Mesenteric fat pad (tissue), 1 donor: ENCODE measurements at places on chromosomes 3 and 15.

- peak; percentile 87 for DNase-seq
Measured at GRCh38 chr15:66848686-66849392, 146.8 kb downstream of the SMAD6 start.

GRCh38 chr15:75651810-75652543 lies 4.3 kb downstream of the SNX33 start:
- DNase-seq: no peak

DNA sequence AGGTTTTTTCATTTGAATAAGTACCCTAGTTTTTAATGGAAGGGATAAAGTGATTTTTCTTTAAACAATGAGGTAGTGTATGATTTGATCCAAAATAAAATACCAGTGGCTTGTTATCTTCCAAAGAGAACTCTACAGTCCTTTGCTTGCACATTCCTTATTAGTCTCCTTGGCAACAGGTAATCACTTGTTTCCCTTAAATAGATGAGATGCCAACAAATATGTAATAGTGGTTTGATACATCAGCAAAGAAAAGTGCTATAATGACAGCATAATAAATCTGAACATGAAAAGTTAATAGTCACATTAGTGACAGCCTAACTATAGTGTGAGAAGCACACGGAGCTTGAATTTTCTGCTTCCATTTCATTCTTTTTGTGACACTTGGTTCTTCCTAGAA lies 360.2 kb downstream of the ZNF385D start:
- no peak for DNase-seq

GRCh38 chr3:25843332-25843731 lies 53.4 kb downstream of the OXSM start:
- DNase-seq: no peak

- no peak for DNase-seq
Measured at GRCh38 chr3:72199530-72199929, 414.6 kb upstream of the PROK2 start.

- no peak for DNase-seq
Measured at GRCh38 chr3:123739754-123740153, 144.4 kb downstream of the MYLK start.

DNA sequence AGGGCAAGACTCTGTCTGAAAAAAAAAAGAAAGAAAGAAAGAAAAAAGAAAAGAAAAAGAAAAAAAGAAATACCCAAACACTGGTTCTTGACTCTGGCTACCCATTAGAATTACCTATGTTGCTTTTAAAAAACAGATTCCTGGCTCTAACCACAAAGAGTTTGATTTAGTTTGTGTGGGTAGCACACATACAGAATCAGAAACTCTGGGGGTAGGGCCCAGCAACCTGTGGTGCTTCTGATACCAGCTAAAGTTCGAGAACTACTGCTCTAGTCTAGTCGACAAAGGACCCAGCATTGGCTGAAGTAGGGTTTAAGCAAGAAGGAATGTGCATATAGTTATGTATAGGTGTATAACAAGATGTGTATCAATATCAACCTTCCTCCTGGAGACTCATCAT lies 392.7 kb downstream of the EFHB start:
- no peak for DNase-seq

DNA sequence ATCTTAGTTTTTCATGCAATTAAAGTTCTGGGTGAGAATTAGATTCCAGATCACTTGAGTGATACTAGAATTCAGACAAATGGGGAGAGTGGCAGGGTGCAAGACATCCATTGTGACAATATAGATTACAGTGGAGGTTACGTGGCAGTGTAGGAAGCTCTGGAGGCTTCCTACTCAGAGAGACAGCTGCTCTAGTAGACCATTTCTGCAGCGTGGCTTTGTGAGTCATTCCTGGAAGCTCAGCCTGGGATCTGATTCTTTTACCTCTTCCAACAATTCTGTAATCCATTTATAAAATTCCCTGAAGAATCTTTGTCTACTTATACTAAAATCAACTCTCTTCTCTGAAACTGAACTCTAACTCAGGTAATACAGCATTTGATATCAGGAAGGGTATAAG lies 90.4 kb upstream of the ASB14 start:
- DNase-seq: no peak

GRCh38 chr15:90103701-90104329 lies 1.5 kb upstream of the IDH2 start:
- DNase-seq: peak; percentile 62
